ENCODE measurements at places on chromosomes 2 and 18. TPM values are rescaled to one million over a fixed set of nuclear protein-coding genes. Genes with fewer than 3 reads are reported as not detected.

DNA sequence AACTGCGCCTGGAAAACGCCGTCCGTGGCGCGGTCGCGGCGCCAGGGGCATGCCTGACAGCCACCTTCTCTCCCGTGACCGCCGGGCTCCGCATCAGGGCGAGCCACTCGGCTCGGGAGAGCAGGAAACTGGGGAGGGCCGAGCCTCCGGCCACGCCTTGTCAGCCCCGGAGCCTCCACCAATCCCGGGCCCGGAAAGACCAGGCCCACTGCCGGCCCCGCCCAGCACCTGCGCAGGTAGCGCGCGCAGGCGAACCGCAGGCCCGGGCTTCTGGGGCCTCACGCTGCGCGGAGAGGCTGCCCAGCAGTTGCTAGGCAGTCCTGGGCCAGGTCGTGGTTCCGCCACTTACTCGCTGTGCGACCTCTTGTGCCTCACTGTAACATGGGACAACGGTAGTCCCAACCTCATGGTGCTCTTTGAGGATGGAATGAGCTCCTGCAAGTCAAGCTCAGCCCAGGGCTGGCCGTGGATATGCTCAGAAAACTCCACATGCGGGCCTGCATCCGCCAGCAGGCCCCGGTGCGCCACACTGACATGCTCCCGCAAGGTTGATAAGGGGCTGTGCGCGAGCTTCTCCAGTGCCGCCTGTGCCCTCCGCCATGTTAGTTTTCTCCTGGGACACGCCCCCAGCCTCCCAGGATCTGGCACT lies 97.1 kb downstream of the INHBB start:
- DNase-seq, result peak; percentile 57

- no peak for DNase-seq
Observed at GRCh38 chr2:106057206-106057605, 136.9 kb downstream of the UXS1 start.

GRCh38 chr2:113176696-113177355 lies 3.1 kb downstream of the PSD4 start:
- DNase-seq, result no peak

Gene PRSS56
- not detected for total RNA-seq

Gene RGPD3
- 0.36 TPM for total RNA-seq

GRCh38 chr2:145591109-145591809 lies 1071.3 kb upstream of the ZEB2 start:
- DNase-seq, result no peak

DNA sequence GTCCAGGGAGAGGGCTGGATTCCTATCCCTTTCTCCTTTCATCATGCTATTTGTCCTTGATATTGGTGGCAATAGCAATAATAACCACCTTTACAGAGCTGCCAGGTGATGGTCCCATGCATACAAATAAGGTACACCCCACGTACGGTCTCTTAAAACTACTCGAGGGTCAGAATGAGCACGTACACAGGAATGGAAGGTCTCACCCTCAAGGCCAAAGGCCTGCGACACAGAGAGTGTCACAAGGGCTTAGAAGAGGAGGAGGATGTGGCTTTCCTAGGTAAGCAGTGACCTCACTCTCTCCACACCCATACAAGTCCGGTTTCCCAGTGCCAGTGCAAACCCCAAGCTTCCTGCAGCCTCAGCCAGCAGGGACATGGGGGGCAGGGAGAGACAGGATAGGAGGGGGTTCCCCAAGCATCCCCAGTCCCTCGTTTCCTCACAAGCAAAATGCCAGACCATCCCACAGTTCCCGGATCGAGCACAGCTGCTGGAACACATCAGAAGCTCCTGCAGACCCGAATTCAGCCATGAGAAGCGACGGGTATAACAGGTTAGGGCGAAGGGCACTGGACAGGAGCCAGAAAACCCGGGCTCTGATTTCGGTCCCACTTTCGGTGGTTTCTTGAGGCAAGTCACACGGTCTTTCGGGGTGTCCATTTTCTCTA lies 49.2 kb downstream of the PLB1 start:
- DNase-seq, result no peak

DNA sequence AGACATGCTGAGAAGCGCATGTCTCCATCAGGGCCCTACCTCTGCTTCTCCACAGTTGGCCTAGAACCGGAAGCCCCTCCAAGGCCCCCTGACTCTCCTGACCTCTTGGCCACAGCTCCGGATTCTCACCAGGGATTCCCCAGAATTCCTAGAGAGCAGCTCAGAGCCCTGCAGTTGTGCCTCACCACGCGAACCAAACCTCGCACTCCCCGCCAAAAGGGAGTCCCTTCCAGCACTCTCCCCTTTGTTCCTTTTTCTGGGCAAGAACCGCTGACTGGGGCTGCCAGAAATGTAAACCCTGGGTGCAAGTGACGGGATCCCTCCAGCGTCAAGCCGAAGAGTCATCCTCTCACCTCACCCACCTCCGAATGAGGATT lies 36.7 kb downstream of the AFF3 start:
- peak; percentile 65 for DNase-seq

GRCh38 chr2:144682248-144682647 lies 162.3 kb upstream of the ZEB2 start:
- no peak for DNase-seq

Gene LRP1B
- 3.9 TPM for total RNA-seq

GRCh38 chr18:51077217-51077616 lies 47.2 kb downstream of the SMAD4 start:
- no peak for DNase-seq

DNA sequence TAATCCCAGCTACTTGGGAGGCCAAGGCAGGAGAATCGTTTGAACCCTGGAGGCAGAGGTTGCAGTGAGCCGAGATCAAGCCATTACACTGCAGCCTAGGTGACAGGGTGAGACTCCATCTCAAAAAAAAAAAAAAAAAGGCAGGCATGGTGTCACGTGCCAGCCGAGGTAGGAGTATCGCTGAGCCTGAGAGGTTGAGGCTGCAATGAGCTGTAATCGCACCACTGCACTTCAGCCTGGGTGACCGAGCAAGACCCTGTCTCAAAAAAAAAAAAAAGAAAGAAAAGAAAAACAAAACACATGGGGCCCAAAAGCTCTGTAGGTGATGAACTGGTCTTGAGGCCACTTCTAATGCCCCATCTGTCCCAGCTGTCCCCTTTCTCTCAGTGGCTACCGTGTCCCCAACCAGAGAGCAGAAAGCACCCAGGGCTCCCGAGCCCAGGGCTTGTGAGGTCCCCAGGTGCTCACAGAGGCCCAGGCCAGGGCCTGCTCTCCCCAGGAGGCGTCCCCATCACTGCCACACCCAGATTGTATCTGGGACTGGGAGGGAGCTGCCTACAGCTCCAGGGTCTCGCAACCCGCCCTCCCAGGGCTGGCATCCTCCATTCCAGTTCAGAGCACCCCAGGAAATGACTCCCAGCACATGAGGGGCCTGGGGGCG lies 8.5 kb downstream of the KLHL30 start:
- DNase-seq, result no peak

DNA sequence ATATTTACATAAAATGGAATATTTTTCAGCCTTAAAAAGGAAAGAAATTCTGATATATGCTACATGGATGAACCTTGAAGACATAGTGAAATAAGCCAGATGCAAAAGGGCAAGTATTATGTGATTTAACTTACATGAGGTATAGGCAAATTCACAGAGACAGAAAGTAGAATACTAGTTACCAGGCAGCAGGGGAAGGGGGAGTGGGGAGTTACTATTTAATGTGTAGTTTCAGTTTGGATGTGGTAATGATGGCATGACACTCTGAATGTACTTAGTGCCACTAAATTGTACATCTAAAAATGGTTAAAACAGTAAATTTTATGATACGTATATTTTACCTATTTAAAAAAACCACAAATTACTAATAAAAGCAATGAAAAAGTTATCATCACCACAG lies 12.1 kb downstream of the METTL4 start:
- DNase-seq, result no peak

- DNase-seq, result no peak
Observed at GRCh38 chr2:53231908-53232307, 535.7 kb upstream of the CHAC2 start.

GRCh38 chr2:95069465-95069864 lies 44.0 kb downstream of the MAL start:
- DNase-seq, result peak; percentile 40
